ENCODE measurements at places on chromosomes 2 and 18.
A peak's percentile ranks its signal among the peaks of the same experiment; 100 is the strongest.

- no peak for DNase-seq
These were observed at the start of gene SULT1C4 for GRCh38 chr2:108377815-108378630. Gene SULT1C4 (plus strand): TSS chr2:108377954. CDS start chr2:108378338, 384 bp downstream.

GRCh38 chr2:244547-244946 is 19.3 kb downstream of the SH3YL1 start:
- no peak for DNase-seq

DNA sequence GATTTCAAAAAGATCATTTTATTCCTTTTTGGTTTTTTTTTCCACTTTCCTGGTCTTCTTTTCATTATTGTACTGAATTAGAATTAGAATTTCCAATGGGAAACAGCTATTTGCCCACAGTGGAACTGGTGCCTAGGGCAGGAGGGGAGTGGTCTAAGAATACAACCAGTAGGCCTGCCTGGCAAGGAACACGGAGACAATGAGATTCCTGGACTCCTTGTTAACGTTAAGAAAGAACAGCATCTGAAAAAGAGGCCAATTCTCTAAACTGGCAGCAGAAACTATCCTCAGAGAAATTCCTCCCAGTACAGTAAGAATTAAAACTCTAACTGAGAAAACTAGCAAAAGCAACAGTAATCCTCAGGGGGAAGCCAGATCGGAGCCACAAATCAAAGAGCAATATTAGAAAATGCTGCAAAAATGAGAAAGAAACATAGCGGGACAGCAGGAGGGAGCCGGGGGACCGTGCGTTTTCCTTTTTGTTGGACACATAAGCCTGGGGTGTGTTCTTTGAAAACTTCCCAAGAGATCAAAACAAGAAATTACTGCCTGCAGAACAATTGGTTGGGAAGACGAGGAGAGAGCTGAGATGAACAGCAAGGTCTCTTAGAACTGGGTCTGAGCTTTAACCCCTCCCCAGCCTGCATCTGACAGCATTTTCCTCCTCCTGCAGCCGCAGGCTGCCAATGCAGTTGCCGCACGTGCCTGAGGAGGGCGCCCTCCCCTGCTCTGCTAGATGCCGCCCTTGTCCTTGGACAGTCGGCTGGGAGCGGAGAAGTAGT is 776.0 kb downstream of the TSN start:
- no peak for DNase-seq

GRCh38 chr18:6009756-6010155 is 114.4 kb upstream of the TMEM200C start:
- DNase-seq, result no peak

- no peak for DNase-seq
These were observed 23.0 kb upstream of the ODC1 start for GRCh38 chr2:10471046-10471571.

DNA sequence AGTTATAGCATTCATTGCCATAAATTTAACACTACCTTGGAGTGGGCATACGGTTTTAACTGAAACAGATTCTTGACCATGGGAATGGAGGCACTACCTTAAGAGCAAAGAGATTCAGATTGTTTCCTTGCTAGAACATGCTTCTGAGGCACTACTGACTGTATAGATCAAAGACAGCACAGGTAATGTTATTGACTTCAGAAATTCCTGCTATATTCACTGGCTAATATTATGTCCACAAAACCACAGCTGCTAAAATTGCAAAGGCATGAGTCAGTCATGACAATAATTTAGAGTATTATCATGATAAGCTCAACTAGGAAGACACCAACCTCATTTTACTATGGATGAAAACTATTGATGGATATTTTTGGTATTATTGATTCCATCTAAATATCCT is 39.4 kb downstream of the SLC8A1 start:
- no peak for DNase-seq

- no peak for DNase-seq
These were observed 8.0 kb downstream of the ZNF396 start for GRCh38 chr18:35369126-35369525.

DNA sequence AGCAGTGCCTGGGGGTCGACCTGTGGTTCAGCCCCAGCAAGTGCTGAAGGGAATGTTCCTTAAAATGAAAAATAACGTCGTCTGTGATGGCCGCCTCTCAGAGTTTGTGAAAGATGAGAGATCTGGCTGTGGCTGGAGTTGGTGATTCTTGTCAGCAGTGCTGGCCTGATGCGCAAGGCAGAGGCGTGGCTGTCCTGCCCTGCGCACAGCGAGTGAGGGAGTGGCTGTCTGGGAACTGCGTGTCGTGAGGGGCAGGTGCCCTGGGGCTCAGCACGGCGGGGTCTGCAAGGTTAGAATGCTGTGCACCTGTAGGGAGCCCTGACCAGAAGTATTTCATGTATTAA is 8.8 kb downstream of the NFATC1 start:
- DNase-seq, result peak; percentile 46

Data from CD4-positive, alpha-beta T cell treated with Interleukin-6 for 4 hours (primary cell).